Endothelial cell (in vitro differentiated cells): ENCODE measurements at places on chromosomes 1 and 21. TPM values are rescaled to one million over a fixed set of nuclear protein-coding genes. Genes with fewer than 3 reads are reported as not detected.

GRCh38 chr1:37108596-37109188, 74.4 kb upstream of the GRIK3 start:
- no peak for DNase-seq

DNA sequence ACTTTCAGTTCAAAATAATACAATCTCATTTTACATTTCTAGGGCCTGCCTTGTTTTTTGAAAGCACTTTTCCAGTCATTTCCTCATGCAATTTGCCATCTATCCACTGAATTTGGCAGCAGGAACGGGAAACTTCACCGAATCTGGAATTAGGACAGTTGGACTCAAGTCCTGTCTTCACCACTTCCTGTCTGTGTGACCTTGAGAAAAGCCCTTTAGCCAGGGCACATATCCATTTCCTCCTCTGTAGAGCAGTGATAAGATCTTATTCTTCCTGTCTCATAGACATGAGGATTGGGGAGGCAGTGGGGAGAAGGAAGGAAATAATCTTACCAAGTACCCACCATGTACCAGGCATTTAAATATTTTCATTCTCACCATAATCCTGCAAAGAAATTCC, 12.0 kb downstream of the VAV3 start:
- DNase-seq, result no peak

GRCh38 chr1:71463144-71463543, 382.3 kb upstream of the ZRANB2 start:
- no peak for DNase-seq

MROH7 gene
- total RNA-seq, result 3.3 TPM

HCRTR1 gene
- not detected for total RNA-seq

KIF17 gene
- total RNA-seq, result 1.8 TPM
